Ascending aorta (tissue), 2 donors: ENCODE measurements at places on chromosomes 2 and 18. TPM values are rescaled to one million over a fixed set of nuclear protein-coding genes. Genes with fewer than 3 reads are reported as not detected.

HOXD1 gene
- 9.8 TPM for total RNA-seq

GALNT5 gene
- 0.11 TPM for total RNA-seq

TMEM247 gene
- not detected for total RNA-seq

- DNase-seq, result no peak
Observed at GRCh38 chr2:170180031-170180566, 2.2 kb downstream of the MYO3B start.

GRCh38 chr18:76463358-76463757, 31.7 kb downstream of the ZNF516 start:
- no peak for DNase-seq

GRCh38 chr2:190802626-190803209, 77.9 kb upstream of the GLS start:
- no peak for DNase-seq

ELP2 gene
- 9.7 TPM for total RNA-seq

GRCh38 chr2:147860009-147860408, 15.2 kb downstream of the ACVR2A start:
- no peak for DNase-seq

GRCh38 chr18:11121443-11121849, 27.9 kb downstream of the PIEZO2 start:
- DNase-seq, result no peak

GRCh38 chr2:174577967-174578589, 19.5 kb downstream of the WIPF1 start:
- no peak for DNase-seq

GRCh38 chr2:208366215-208367127, 40.1 kb upstream of the PTH2R start:
- no peak for DNase-seq

IL1R1 gene
- total RNA-seq, result 132 TPM

- no peak for DNase-seq
Observed at GRCh38 chr2:38064801-38065501, 11.0 kb downstream of the CYP1B1 start.

DNA sequence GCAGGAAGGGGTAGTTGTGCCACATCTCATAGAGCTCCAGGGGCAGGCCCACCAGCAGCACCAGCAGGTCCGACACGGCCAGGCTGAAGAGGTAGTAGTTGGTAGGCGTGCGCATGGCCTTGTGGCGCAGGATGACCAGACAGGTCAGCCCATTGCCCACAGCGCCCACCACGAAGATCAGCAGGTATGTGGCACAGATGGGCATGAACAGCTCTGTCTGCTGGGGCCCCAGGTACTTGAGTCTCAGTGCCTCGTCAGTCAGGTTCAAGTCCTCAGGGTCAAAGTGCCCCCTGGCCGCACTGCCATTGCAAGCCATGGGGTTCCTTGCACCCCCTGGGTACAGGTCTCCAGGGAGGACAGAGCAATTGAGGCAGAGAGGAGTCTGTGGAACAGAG, 1.6 kb downstream of the NMUR1 start:
- no peak for DNase-seq

GRCh38 chr2:10830203-10830602, 17.6 kb upstream of the PDIA6 start:
- DNase-seq, result no peak

GRCh38 chr2:239065962-239066361, 218.1 kb downstream of the TWIST2 start:
- DNase-seq, result no peak

RSAD2 gene
- total RNA-seq, result 0.32 TPM

CGREF1 gene
- 3.5 TPM for total RNA-seq

ATP8B1 gene
- total RNA-seq, result 30.9 TPM

GRCh38 chr2:127577973-127578372, 42.5 kb downstream of the MYO7B start:
- DNase-seq, result no peak

MSTN gene
- total RNA-seq, result not detected

CMPK2 gene
- total RNA-seq, result 9.4 TPM

DNA sequence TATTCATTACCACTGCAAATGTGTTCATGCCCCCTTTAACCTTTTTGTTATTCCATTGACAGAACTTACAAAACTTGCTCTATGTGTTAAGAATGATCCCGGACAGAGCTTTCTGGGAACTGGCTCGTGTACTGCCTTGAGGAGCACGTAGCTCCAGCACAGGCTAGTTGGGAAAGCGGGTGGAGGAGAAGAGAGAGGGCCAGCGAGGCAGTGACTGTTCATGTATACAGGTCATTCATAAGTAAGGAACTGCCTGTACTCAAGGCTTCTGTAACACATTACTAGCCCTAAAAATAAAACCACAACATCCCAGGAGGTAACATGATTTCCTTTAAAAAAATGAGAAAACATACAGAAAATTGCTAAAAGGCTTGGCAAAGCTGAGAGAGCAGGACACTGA, 109.0 kb downstream of the STK39 start:
- DNase-seq, result no peak

- DNase-seq, result no peak
Observed at GRCh38 chr2:2269426-2269825, 61.6 kb downstream of the MYT1L start.

DNA sequence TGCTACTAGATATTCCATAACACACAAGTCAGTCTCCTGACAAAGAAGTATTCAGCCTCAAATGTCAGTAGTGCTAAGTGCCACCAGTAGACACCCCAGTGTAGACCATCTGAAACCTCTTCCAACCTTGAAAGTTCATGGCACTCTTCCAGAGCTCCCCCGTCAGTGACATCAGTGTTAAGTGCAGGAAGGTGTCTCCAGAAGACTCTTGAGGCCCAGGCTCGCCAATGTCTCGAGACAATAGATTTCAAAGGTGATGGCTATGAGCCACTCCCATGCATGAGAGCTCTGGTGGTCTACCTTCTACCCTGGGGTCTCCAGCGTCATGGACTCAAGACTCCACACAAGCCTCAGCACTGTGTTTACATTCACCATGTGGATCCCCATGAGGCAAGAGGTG, 183.8 kb downstream of the SMAD2 start:
- no peak for DNase-seq

DNA sequence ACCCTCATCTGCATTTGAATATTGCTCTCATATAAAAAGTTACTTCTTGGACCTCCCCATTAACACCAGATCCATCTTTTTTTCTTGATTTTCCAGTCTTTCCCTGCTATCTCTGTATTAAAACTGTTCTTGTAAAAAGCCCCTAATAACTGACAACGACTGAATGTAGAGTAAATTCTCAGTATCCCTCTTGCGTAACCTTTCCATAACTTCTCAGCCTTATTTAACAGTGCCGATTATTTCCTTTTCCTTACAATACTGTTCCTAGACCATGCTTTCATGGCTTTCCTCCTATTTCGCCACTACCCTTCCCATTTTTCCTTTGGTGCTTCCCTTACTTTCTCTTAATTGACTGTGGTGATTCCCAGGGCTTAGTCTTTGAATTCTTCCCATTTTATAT, 348.9 kb upstream of the DSEL start:
- no peak for DNase-seq

DNA sequence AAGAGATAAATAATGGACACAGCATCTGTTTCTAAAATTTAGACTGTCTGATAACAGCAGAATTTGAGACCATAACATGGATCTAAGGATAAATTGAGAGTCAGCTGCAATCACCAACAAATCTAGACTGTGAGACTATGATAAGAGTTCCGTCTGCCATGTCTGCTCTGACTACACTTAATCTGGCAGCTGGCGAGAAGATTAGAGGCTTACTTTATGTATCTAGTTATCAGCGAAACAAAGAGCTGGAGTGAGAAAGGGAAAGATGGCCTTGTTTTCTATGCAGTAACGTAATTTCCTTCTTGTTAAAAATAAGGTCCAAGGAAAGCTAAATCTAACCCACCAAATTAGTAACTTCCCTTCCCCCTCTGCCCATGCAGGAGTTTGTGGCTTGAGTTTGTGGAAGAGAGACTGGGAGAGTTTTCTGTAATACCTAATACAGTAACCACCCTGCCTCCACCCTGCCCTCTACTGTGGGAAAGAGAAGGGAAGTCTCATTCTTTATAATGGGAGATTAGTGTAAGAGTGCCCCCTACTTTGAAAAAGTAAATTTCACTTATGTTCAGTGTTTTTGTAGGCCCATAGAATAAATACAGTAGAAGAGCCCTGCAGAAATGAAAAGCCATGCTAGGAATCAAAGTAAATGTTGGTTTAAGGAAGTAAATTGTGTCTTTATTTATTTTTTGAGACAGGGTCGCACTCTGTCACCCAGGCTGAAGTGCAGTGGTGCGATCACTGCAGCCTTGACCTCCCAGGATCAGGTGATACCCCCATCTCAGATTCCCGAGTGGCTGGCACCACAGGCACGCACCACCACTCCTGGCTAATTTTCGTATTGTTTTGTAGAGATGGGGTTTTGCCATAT, 27.5 kb downstream of the EML4 start:
- DNase-seq, result no peak

DNA sequence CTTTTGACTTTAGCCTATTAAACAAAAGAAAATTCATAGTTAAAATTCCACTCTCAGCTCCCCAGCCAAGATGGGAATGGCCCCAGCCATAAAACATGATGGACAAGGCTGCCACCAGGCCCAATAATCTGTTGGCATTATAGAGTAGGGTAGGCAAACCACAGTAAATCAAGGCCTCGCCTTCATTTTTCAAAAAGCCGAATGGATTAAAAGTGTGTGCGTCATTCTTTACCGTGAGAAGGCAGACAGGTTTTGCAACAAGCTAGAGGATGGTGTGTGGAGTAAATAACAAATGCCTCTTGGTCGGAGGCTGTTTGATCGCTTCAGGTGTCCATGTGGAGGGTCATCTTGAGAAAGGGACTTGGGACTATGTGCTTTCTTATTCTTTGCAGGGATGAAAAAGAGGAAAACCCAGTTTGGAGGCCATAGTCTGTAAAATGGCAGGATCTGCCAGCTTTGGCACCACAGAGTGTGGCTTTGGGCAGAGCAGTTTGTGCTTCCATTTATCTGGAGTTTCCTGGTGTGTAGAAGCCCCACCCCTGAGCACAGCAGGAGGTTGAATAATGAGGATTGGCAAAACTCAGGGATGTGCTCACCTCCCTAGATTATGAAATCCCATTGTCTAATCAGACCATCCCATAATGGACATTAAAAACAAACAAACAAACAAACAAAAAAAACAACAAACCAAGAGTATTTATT, 57.1 kb upstream of the ITGB6 start:
- DNase-seq, result no peak

CNRIP1 gene
- total RNA-seq, result 37.7 TPM

- no peak for DNase-seq
Observed at GRCh38 chr2:60354713-60355112, 198.7 kb downstream of the BCL11A start.

DNA sequence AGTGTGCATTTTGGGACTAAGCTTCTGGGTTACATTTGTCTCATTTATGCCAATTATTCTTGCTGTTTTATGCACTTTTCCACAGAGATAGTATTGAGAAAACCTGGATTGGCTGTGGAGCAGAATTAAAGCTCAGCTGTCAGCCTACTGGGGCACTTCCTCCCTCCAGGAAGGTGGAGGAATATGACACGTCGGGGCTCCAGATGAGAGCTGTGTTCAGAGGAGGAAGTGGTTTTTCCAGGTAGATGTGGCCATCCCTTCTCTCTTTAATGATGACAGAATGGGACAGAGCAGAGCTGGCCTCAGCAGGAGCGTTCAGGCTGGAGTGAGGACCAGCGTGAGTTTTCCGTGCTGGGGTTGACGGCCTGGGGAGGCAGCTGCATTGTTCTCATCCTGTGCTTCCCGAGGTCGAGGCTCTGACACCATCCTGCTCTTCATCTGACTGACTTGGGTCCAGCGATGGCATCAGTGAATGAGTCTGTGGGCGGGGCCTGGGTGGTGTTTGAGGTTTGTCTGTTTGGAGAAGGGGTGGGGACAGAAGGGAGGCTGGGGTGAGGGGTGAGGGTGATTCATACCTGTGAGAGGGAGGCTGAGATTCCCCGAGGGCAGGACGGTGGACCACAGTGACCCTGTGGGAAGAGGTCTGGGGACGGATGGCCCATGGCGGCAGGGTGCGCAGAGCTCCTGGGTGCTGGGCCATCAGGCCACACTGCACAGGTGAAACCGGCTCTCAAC, 207.0 kb downstream of the LDLRAD4 start:
- DNase-seq, result no peak

ERFE gene
- 3.3 TPM for total RNA-seq

DNA sequence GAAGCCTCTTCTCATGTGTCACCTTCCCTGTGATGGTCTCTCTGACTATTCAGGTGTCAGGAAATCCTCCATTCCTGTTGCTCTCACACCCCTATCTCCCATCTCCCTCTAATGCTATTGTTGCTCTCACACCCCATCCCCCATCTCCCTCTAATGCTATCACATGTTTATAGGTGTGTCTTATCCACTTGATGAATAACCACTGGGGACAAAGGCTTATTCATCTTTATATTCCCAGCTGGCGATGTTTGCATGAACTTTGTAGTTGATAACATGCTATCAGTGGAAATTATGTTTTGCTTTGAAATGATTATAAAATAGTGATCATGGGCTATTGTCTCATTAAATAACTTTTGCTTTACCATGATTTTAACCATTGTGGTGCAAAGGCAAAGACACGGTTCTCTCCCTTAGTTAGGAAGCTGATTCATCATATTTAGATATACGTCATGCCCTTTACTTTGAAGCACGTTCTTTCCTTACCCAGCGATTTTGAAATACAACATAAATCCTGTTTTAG, 220.5 kb downstream of the PMAIP1 start:
- DNase-seq, result no peak

DUSP28 gene
- 72.3 TPM for total RNA-seq

FEV gene
- total RNA-seq, result not detected

- DNase-seq, result peak; percentile 72
Observed at GRCh38 chr2:106885971-106886915, at the start of gene ST6GAL2. TSS of gene ST6GAL2 (minus strand) at chr2:106886167. CDS start at chr2:106843977, 42,190 bp downstream.

CACNB4 gene
- 3.7 TPM for total RNA-seq

GRCh38 chr2:63049211-63049969, 1.2 kb upstream of the OTX1 start:
- no peak for DNase-seq

- DNase-seq, result no peak
Observed at GRCh38 chr18:46567196-46567595, 89.8 kb downstream of the LOXHD1 start.

- DNase-seq, result no peak
Observed at GRCh38 chr2:72696559-72696958, 129.3 kb downstream of the EXOC6B start.

DNA sequence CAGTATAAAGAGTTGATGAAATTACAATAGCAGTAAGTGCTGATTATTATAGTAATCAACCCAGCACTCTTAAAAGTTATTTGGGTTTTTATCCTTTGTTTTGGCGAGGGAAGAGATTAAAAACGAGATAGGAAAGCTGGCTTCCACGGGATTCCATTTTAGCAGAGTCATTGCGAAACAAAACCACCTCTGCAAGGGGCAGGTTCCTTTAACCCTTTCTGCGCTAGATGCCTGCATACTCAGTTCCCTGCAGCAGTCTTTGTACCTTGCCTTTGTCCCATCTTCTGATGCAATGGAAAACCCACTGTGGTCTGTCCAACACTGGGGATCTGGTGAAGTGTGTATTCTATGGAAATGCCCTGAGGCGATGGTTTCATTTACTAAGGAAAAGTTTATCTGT, 2.7 kb downstream of the YPEL5 start:
- DNase-seq, result no peak

GRCh38 chr2:219573166-219573565, 1.1 kb downstream of the INHA start:
- no peak for DNase-seq

RAB6C gene
- total RNA-seq, result not detected

GRCh38 chr2:60794271-60794863, 38.3 kb downstream of the PAPOLG start:
- DNase-seq, result no peak

GLI2 gene
- 23.1 TPM for total RNA-seq
